ENCODE measurements at places on chromosomes 6 and 20.

DNA sequence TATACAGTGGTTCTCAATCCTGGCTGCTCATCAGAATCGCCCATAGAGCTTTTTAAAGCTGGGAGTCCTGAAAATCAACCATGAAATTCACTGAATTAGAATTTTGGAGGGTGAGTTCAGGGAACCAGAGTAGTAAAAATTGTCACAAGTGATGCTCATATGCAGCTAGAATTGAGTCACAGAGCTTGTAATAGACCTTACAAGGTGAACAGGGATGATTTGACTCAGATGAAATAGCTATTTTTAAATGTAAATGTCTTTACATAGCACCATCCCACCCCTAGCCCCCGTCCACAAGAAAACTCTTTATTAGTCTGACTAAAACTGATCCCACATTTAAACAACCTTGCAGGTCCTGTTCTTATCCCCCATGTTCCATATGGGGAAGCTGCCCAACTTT, 531.7 kb downstream of the LMBRD1 start:
- DNase-seq, result no peak

- DNase-seq, result no peak
These were observed 7.4 kb upstream of the PNRC1 start for GRCh38 chr6:89073014-89073620.

DNA sequence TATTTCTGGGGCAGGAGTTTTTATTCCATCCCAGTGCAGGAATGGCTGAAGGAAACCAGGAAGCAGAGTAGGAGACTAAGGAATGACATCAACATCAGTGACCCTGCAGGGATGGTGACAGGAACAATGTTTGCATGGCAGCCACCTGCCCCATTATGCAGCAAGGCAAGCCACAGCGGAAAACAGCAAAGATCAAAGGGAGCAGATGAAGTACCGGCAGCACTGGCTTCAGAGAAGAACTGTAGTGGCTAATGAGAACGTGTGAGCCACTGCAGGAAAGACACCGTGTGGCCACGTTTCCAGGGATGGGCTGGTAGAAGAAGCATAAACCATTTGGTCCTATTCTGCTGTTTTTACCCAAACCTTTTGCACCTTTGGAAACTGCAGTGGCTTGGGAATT, 52.9 kb upstream of the TAB2 start:
- no peak for DNase-seq

DNA sequence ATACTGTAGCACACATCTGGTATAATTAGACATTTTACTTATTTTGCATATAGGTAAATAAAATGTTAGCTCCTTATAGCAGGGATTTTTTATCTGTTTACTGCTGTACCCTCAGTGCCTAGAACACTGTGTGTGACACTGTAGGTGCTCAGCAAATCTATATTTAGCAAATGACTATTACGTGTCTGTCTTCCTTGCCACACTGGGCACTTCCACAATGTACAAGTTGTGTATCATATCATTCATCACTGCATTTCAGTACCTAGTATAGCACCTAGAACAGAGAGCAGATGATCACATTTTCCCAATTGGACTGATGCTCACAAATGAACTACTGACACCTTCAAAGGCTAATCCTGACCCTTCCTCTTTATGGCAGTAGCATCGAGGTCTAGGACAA, 115.6 kb downstream of the MYB start:
- DNase-seq, result no peak

- DNase-seq, result no peak
These were observed 184.7 kb downstream of the GJA1 start for GRCh38 chr6:121619987-121620740.

- peak; percentile 60 for DNase-seq
These were observed 12.9 kb upstream of the FAM210B start for GRCh38 chr20:56345911-56346310.

DNA sequence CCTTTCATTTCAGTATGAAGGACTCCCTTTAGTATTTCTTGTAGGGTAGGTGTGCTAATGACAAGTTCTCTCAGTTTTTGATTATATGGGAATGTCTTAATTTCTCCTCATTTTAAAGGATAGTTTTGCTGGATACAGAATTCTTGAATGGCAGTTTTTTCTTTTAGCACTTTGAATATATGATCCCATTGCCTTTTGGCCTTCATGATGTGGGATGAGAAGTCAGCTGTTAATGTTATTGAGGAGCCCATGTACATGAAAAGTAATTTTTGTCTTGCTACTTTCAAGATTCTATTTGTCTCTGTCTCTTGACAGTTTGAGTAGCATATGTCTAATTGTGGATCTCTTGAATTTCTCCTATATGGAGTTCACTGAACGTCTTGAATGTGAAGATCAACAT, 30.9 kb downstream of the RSPH3 start:
- DNase-seq, result no peak

- DNase-seq, result no peak
These were observed 774.3 kb upstream of the CHD6 start for GRCh38 chr20:42392442-42392841.

- no peak for DNase-seq
These were observed 7.8 kb upstream of the PACSIN1 start for GRCh38 chr6:34457742-34458735.

GRCh38 chr20:18511571-18511970, 3.8 kb downstream of the SEC23B start:
- no peak for DNase-seq

DNA sequence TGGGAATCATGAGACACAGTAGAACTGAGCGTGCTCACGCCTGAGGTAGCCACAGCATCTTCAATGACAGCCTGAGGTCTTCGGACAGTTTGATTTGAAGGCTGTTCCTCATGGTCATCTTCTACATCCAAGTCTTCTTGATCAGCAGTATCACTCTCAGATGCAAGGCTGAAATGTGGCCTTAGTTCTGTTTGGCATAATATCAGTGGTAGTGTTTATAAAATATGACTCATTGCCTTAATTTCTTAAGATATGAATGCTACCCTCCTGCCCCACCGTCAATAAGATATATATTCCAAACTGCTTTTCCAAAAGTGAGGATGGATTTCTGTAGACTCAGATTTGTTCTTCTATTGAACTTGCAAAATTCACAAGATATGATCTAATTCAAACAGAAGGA, 17.5 kb upstream of the MAP7 start:
- DNase-seq, result no peak

- DNase-seq, result no peak
These were observed 14.6 kb upstream of the HLA-F start for GRCh38 chr6:29708432-29709179.

DNA sequence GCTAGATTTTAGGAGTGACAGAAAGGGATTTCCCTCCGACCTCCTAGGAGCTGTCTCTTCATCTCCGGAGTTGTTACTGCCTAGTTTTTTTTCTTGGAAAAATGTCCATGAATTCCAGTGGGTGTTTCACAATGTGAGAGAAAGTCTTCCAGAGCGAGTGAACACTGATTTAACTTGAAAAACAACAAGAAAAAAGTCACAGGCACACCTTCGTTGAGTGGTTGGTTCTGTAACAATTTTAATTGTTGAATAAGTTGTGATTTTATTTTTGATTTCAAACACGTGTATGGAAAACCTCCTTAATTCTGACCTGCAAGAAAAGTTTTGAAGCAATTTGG, 2.9 kb downstream of the TFAP2C start:
- no peak for DNase-seq

- no peak for DNase-seq
These were observed 4.5 kb downstream of the PDE10A start for GRCh38 chr6:165658395-165659058.

GRCh38 chr6:53724501-53724900, 58.9 kb upstream of the KLHL31 start:
- no peak for DNase-seq

GRCh38 chr6:43878823-43879495, 108.9 kb downstream of the VEGFA start:
- no peak for DNase-seq

DNA sequence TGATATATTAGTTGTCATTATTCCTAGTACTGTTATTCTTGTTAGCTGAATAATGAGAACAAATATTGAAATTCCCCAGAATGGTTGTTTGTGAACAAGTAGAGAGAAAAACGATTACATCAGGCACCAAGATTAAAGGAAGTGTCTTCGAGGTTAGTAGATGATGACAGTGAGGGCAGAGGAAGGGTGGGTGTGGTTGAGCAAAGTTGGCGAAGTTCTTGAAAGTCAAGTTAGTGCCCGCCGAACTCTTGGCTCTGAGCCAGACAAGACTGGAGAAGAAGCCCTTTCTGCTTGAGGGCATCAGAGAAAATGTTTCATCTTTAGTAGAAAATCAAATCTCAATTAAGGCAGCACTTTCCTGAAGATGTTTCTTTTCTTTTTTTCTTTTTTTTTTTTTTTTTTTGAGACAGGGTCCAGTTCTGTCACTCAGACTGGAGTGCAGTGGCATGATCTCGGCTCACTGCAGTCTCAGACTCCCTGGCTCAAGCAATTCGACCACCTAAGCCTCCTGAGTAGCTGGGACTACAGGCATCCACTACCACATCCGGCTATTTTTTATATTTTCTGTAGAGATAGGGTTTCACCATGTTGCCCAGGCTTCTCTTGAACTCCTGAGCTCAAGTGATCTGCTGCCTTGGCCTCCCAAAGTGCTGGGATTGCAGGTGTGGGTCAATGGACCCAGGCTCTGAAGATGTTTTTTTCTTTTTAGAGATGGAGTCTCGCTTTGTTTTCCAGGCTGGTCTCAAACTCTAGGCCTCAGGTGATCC, 77.1 kb downstream of the SGK1 start:
- DNase-seq, result peak; percentile 83

Data from RWPE2 (cell line).